Hippocampal formation (tissue), 2 donors: ENCODE measurements at places on chromosomes 3 and 15.

GRCh38 chr15:92617549-92618520, 37.7 kb downstream of the FAM174B start:
- DNase-seq: no peak

DNA sequence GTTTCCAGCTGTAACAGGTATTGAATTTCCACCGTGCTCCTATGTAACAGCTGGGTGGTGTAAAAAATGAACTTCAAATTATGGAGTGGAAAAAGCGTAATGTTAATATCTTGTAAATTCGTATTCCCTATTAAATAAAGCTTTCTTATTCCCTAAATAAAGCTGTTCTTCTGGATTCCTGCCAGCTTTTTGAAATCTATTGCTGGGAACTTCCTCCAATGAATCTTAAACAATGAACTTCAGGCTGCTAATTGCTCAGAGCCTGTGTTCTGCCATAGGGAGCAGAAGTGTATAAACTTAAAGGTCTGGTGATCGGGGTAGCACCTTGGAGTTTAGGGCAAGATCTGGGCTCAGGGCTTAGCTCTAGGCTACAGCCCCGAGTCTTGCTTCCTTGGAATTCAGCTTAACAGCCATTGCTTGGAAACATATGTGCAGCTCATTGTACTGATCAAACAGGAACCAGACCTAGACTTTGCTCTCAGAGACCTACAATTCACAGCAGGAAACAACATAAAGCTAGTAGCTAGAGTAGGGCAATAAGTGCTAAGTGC, 1.4 kb downstream of the ARL14 start:
- DNase-seq: no peak

DNA sequence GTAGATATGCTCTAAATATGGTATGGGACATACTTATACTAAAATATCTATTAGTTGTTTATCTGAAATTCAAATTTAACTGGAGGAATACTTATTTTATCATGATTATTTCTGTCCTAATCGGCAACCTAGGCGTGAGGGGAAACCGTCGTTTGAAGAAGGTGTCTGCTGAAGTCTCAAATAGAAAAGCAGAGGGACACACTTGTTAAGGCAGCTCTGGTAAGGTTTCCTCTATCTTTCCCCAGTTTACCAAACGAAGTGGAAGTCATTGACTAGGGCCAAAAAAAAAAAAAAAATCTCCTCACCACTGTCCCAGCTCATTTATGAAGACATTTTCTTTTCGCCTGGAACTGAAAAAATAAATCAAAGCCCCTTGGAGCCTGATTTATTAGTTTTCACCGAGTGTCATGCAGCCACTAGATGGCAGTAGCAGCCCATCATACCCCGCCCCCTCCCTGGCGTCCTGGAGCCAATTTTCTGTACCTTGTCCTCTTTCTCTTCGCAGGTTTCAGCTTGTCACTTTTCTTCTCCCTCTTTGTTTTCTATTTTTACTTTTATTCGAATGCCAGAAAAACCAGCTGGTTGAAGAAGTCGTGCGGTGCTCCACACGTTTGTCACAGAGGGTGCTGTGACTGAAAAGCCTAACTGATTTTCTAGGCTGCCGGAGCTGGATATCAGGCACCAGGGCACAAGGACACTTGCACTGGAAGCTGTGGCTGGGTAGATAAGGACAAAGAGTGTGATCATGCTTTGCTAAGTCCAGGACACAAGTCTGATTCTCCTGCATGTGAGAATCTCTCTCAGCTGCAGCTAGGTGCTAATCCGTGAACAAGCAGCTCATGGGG, 238.7 kb downstream of the ZPLD1 start:
- DNase-seq: peak; percentile 28

DNA sequence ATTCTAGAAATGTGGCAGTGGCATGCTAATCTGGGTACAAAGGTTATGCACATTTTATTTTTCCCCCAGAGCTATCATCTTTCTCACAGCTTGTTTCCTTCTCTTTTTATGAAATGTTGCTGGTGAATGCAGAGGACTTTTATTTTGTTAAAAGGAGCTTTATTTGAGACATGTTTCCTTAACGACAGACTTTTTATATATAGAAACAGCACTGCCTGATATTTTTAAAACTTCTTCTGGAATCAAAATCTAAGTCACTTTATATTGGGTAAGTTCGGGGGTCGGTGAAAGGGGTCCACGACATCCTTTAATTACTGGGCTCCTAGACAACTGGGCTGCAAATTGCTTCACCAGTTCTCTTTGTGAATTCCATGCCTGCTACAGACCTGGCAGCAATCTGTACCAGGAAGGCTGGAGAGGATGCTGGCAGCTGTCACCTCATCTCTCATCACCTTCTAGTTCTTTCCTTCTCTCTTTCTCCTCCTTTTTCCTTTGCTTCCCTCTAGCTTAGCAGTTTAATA, 464.7 kb downstream of the PDCD6IP start:
- DNase-seq: peak; percentile 27

DNA sequence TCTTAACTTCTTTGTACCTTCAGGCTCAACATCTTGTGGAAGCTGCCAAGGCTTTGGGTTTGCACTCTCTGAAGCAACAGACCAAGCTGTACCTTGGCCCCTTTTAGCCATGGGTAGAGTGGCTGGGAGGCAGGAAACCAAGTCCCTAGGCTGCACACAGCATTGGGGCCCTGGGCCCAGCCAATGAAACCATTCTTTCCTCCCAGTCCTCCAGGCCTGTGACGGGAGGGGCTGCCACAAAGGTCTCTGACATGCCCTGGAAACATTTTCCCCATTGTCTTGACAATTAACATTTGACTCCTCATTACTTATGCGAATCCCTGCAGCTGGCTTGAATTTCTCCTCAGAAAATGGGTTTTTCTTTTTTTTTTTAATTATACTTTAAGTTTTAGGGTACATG, 253.1 kb upstream of the GADL1 start:
- no peak for DNase-seq

DNA sequence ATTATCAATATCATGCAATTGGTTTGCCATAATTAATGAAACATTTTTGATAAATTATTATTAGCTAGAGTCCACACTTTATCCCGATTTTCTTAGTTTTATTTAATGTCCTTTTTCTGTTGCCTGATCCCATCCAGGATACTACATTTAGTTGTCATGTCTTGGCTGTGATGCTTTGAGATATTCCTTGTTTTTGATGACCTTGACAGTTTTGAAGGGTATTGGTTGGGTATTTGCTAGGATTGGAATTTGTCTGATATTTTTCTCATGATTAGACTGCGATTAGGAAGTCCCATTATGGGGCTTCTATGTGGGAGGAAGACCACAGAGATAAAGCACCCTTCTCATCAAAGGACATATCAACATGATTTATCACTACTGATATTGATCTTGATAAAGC, 43.0 kb downstream of the CGNL1 start:
- DNase-seq: no peak

- DNase-seq: no peak
Measured at GRCh38 chr3:74613521-74614106, 845 bp downstream of the CNTN3 start.

- no peak for DNase-seq
Measured at GRCh38 chr3:50591196-50591741, 20.3 kb downstream of the CISH start.

DNA sequence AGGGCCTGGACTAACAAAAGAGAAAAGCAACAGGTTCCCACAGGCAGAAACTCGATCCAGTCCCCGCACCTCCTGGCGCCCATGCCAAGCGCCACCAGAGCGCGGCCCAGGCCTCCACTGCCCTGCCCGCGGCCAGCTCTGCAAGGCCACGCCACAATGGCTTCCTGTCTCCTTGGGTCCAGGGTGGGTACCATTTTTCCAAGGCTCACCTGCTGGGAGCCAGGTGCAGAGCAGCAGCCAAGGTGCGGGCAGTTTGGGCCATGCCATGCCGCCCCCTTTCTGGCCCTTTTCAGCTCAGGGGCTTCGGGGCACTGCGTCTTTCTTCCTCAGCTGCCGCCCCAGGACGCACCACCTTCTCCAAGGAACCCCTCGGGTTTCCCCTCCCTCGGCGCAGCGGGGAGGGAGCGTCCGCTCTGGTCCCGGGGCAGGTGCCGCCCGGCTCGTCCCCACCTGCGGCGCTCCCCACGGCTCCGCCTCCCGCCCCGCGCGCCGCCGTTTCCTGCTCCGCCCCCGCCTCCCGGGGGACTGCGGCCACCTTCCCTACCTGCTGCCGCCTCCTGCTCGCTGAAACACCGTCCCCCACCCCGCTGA, at the start of gene ILDR1:
ILDR1 (minus strand) TSS at position 437 of the 591 bp plus-strand sequence; CDS start at position 267, 170 bp downstream.
- no peak for DNase-seq

GRCh38 chr3:41579861-41580260, 380.6 kb downstream of the CTNNB1 start:
- DNase-seq: no peak

- peak; percentile 36 for DNase-seq
Measured at GRCh38 chr3:49629866-49630265, 44.3 kb upstream of the APEH start.

- no peak for DNase-seq
Measured at GRCh38 chr3:18428991-18429745, 4.0 kb upstream of the SATB1 start.

GRCh38 chr3:13879946-13880810, at the start of gene WNT7A:
Gene WNT7A, minus strand, starts transcription at chr3:13880071. Its CDS starts 255 bp downstream, at chr3:13879816.
- DNase-seq: peak; percentile 10

DNA sequence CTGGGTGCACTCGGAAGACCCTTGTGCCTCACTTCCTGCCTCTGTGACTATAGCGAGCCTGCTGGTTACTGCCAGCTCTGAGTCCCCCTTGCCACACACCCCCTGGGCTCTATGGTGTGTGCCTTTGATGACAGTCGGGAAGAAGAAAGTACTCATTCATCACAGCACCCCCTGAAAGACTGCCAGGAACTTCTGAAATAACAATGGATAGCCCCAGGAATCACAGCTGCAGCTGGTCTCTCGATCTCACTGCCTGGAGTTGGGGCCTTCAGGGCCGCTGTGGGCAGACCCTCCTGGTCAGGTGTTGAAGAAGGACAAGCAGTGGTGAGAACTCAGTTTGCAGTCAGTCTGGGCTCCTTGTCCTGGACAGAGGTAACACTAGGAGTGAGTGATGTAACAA, 9.8 kb upstream of the RPP14 start:
- DNase-seq: peak; percentile 77

GRCh38 chr15:61997786-61998185, 62.5 kb downstream of the VPS13C start:
- DNase-seq: no peak

- peak; percentile 30 for DNase-seq
Measured at GRCh38 chr3:175346573-175347356, 487.6 kb downstream of the NAALADL2 start.

DNA sequence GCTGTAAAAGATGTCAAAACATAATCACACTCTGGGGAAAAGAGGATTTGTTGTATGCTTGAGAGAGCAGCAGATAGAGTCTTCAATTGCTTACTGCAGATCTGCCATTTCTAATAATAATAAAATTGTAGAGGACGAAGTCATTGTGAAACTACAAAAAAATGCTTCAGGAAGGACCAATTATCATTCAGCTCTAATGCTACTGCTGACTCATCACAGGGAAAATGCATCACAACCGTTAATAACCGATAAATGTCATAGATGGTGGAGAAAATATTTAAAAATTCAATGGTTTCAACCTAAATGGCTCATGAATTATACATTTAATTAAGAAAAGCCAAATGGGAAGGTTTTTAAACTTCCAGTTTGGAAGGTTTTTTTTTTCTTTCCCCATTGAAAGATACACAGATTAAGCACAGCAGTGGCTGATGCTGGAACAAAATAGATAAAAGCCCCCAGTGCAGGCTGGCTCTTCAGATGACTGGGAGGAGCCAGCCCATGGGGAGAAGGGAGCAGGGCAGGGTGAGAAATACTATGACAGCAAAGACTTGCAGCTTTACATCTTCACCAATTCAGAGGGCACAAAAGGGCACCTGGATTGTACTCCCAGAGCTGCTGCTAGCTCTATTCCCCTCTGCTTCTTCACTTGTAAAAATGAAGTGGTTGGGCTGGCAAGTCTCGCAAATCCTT, 196.1 kb downstream of the CNTN6 start:
- no peak for DNase-seq

- no peak for DNase-seq
Measured at GRCh38 chr3:52145736-52146110, 8.5 kb downstream of the POC1A start.

DNA sequence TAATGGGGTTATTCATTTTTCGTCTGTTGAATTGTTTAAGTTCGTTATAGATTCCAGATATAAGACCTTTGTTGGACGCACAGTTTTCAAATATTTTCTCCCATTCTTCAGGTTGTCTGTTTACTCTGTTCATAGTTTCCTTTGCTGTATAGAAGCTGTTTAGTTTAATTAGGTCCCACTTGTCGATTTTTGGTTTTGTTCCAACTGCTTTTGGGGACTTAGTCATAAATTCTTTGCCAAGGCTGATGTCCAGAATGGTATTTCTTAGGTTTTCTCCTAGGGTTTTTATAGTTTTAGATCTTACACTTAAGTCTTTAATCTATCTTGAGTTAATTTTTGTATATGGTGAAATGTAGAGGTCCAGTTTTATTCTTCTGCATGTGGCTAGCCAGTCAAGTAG, 58.9 kb upstream of the ZNF280D start:
- no peak for DNase-seq

- DNase-seq: no peak
Measured at GRCh38 chr3:195555110-195555509, 12.0 kb upstream of the PPP1R2 start.

- DNase-seq: no peak
Measured at GRCh38 chr3:46552538-46552937, 13.6 kb downstream of the LRRC2 start.

DNA sequence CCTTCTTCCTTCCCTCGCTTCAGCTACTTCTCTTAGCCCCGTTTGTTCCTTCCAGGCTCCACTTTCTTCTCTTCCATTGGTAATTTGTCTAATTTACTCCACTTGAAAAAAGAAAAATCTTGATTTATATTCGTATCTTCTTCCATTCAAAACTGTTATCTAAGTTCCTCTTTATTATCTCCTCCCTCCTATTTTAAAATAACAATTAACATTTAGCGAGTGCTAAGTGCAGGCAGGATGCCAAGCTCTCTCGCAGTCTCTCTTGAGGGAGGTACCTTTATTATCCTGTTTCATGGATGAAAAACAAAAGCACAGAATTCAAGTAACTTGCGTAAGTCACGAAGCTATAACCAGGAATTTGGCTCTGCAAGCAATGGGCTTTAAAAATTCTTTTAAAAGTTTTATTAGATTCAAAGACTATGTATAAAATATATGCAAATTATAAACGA, 418.9 kb upstream of the NAALADL2 start:
- DNase-seq: peak; percentile 4

- no peak for DNase-seq
Measured at GRCh38 chr15:80071652-80072051, 12.2 kb downstream of the ZFAND6 start.

DNA sequence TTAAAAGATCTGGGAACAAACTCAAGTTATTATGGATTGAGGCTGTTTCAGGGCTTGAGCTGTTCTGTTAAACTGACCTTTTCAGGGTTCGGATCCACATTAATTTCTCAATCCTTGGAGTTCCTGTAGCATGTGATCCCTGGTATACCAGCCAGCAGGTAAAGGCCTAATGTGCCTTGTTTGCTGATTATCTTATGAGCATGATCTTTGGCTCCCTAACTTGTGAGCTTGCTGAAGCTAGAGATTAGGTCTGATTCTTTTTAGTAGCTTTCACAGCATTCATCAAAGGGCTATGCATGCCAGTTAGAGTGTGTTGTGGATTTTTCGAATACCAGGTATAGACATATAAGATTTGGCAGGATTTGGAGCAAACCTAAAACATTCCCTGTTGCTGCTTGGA, 10.3 kb downstream of the CORO2B start:
- DNase-seq: no peak
